ENCODE measurements at places on chromosomes 12 and 14.

- no peak for DNase-seq
Measured at GRCh38 chr14:26522967-26523366, 74.9 kb downstream of the NOVA1 start.

- no peak for DNase-seq
Measured at GRCh38 chr12:93245543-93245942, 132.2 kb upstream of the NUDT4 start.

DNA sequence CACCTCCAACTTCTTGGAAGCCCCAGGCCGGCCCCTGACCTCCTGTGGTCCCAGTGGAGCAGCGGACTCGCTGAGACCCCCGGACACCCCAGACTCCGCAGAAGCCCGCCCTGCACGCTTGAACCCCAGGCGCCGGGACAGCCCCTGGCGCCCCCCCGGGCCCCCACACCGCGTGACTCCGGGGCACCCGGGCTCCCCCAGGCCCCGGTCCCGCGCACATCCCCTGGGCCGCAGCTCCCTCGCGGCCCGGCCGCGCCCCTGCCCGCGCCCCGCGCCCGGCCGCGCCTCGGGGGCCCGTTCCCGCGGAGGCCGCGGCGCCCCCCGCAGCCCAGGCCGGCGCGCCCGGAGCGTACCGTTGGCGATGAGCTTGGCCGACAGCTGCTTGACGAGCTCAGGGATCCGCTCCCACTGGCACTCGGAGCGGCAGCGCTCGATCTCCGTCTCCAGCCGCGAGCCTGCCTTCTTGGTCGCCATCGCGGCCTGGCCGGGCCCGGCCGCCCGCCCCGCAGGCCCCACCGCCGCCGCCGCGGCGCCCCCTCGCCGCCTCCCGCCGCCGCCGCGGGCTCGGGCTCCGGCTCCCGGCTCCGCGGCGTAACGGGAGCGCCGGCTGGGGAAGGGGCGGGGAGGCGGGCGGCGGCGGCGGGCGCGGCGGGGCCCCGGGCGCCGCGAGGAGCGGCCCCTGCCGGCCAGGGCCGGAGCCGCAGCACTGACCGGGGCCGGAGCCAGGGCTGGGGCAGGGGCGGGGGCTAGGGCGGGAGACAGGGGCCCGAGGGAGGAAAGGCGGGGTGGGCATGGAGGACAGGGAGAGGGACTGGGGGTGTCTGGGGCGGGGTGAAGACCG, at the start of gene TTC7B:
Gene TTC7B, minus strand, starts transcription at position 609 of the 841 bp plus-strand sequence. Its CDS starts 135 bp downstream, at position 474.
- DNase-seq, result no peak

- no peak for DNase-seq
Measured at GRCh38 chr12:14290951-14291350, 74.5 kb upstream of the ATF7IP start.

GRCh38 chr12:125222876-125223275, 157.6 kb downstream of the AACS start:
- no peak for DNase-seq

DNA sequence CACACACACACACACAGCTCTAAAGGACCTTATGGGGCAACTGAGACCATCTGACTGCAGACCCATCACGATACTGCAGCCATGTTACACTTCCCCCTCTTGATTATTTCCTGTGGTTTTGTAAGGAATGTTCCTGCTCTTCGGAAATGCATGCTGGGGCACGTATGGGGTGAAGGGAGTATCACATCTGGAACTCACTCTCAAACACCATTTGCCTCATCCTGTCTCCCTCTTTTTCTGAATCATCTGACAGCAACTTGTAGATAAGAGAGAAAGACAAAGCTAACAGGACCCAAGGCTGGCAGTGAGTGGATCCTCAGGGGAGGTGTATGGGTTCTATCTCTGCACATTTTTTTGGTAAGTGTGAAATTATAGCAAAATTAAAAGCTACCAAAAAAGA, 50.3 kb downstream of the RIMBP2 start:
- DNase-seq, result no peak

DNA sequence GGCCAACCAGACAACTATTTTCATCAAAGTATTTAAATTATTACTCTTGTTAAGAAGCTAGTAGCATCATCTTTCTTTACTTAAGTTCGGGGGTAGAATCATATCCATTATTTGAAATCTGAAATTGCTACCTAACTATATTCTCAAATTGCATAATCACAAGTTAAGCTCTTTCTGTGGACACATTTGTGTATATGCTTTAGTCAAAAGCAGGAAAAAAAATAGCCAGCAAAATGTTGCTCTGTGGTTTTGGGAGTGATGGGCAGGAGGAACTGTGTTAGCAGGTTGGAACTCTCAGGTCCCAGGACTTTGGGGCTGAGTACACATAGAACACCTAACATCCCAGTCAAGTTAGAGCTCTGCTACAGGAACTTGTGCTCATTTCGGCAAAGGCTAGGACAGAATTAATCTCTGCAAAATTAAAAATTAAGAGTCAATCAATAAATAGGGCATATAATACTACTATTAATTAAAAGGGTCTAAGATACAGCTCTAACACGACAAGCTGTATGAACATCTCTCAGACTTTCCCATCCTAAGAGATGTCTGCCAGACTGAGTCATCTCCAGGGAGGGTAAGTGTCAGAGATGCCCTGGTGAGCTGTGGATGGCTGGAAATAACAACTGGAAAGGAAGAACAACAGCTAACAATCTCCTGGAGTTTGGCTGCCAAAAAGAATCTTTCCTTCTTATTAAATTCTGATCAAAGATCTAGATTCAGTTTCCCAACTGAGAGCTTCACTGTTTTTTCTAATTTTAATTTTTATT, 203.5 kb upstream of the GZMB start:
- DNase-seq, result no peak

GRCh38 chr14:58740379-58740935, 102.7 kb downstream of the DACT1 start:
- DNase-seq, result no peak

GRCh38 chr12:85186236-85186635, 93.8 kb upstream of the ALX1 start:
- no peak for DNase-seq

- DNase-seq, result no peak
Measured at GRCh38 chr12:130685250-130685787, 30.8 kb downstream of the RIMBP2 start.

DNA sequence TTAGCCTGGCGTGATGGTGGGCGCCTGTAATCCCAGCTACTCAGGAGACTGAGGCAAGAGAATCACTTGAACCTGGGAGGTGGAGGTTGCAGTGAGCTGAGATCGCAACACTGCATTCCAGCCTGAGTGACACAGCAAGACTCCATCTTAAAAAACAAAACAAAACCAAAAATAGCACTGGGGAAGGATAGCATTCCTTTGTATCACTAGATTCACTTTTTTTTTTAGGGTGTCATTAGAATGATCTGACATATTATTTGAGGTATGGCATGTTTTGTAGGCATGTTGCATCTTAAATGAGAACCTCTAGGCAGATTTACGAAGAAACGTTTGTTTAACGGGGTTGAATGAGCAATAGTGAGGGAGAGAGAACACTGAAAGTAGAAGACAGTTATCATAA, 16.8 kb upstream of the FAR2 start:
- no peak for DNase-seq

GRCh38 chr14:84144166-84144565, 1385.8 kb upstream of the FLRT2 start:
- no peak for DNase-seq

DNA sequence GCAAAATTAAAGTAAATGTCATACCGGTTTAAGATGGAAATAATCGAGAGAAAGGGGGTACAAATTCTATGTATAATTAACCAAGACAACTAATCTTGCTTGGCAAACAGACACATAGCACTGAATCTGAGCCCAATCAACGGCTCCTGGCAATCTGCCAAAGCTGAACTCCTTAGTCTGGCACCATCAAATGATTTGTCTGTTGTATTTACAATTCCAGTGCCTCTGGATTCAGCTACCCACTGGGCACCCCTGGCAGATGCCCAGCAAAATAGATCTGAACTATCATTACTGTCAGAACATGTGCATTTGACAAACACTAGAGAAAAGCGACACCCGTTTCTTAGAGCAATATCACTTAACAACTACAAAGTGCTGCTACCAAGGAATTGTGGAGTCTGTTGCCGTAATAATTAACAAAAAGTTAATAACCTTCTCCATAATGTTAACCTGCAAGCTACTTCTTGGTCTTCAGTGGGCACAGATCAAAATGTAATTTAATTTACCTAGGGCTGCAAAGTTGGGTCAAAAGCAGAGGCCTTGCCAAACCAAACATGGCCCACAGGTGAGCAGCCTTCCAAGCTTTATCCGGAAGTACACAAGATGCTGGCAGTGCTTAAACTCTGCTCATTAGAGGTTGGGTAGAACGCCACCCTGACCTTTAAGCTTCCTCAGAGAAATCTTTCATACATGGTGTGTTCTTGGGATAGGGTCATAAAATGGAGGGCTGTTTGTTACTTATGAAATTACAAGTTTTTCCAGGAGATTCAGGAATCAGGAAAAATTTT, 7.6 kb downstream of the EGLN3 start:
- DNase-seq, result peak; percentile 31

DNA sequence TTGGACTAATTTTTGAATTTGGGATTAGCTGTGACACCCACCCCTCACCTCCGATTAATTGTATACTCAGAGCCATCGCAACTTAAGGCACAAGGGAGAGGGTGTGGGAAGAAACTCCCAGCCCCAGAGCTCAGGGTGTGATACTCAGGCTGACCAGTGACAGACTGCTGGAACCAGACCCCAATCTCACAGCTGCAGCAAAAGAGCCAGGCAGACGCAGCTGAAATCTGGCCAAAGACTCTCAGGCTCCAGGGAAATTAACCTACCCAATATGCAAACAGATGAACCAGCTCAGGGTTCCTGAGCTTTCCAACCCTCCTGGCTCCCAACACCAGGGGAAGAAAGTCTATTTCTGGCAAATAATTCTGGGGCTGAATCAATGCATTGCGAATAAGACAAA, 30.5 kb downstream of the ANAPC7 start:
- DNase-seq, result peak; percentile 11

DNA sequence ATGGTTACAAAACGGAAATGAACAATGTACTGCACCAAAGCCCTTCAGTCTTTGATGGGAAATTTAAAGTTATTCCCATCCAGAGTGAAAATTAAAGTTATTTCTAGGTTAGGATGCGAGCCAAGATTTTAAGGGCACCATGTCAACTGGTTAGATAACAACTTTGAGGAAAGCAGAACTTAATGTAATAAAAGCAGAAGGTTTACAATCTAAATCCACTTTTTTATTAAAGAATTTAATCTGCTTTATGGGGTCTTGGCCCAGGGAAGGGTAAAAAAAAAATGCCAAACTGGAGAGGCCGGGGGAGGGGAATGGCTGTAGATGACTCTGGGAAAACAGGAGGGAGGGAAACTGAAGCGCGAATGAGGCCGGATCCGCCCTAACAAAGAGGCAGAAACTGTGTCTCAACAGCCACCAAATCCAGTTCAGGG, 108.2 kb upstream of the ATF7IP start:
- no peak for DNase-seq

DNA sequence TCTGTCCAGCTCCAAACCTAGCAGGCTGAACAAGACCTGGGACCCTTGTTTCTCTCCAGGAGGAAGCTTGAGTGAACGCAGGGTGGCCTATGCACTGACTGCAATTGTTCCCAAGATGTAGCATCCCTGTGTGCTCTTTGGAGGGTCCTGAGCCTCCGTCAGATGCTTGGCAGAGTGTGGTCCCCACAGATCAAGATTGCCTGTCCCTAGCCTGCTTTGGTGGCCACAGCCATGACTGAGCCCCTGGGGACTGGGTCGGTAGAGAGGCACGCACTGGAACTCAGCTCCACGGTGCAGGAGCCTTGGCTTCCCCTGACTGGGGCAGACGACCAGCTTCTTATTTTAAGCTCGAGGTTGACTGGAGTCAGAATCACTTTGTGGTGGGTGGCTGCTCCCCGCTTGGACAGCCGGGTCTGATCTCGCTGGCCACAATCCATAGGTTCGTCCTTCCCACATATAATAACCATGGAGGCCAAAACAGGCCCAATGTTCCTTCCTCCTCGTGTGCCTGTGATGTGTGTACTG, 97.8 kb downstream of the LGMN start:
- DNase-seq, result no peak

DNA sequence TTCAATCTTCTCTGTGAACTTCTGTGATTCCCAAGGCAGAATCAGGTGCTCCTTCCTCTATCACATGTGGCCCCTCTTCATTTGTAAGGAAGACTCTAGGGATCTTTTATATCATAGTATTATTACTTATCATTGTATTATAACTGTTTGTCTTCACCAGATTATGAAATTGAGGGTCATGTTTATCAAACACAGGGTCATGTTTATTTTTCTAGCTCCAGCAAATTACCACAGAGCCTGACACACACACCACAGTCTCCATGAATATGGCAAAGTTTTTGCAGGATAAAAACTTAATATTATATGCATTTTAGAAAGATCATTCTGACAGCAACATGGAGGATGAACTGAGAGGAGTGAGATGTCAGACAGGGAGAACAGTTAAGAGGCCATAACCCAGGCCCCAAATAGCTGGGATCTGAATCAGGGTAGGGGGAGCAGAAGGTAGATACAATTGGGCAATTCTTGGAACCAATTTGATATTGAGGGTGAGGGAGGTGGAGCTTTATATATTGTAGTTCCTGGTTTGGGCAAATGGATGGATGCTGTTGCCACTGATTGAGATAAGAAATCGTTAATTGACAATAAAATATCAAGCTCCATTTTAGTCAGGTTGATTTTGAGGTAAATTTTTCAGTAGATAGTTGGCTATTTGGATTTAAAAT, 130.7 kb downstream of the DHRS2 start:
- DNase-seq, result no peak

- no peak for DNase-seq
Measured at GRCh38 chr14:30790827-30791226, 83.5 kb upstream of the COCH start.

GRCh38 chr12:66329941-66330340, 27.6 kb downstream of the HELB start:
- no peak for DNase-seq

DNA sequence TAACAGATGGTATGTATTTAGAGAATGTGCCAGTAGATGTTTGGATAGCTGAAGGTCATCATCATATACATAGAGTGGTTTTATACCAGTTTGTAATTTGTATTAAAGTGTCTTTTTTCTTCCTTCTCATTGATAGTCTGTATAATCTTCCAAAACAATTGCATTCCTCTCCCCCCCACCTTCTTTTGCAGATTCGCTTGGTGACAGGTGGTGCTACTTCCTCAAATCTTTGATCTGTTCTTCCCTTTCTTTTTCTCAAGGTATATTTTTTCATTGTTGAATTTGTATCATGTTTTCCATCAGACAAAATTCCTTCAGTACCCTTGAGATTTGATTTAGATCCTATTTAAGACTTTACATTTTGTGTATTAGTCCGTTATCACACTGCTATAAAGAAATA, 15.0 kb downstream of the TBC1D15 start:
- DNase-seq, result no peak

Measured in hypothalamus (tissue), 51 donors.